Ascending aorta (tissue), 2 donors: ENCODE measurements at places on chromosomes 1 and 21.

DNA sequence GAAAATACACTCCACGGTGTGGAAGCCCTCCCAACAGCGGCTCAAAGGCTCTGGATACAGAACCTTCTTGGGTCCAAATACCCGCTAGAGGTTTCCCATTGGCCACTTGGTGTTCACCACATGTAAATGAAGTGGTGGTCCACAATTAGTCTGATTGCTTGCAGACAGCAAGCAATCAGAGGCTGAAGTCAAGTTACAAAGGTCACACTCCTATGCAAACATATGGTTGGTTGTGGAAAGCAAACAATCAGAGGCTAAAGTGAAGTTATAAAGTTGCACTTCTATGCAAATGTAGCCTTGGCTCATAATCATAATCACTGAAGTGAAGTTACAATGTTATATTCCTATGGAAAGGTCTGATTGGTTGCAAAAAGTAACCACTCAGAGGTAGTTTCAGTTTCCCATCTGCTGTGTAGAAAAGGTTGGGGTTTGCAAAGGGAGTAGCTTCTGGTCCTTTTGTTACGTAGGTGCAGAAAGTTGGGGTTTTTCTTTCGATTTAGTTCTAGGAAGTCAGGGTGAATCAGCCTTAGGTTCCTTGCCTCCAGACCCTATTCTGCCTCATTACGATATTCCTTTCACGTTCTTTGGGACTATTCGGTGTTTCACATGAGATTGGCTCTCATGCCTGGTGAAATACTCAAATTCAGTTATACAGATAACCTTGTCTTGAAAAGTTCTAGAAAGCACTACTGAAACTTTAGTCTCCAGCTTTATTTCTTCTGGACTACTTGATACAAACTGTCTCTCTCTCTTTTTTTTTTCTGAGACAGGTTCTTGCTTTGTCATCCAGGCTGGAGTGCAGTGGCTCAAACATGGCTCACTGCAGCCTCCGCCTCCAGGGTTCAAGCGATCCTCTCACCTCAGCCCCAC, 36.7 kb upstream of the MTF2 start:
- no peak for DNase-seq

DNA sequence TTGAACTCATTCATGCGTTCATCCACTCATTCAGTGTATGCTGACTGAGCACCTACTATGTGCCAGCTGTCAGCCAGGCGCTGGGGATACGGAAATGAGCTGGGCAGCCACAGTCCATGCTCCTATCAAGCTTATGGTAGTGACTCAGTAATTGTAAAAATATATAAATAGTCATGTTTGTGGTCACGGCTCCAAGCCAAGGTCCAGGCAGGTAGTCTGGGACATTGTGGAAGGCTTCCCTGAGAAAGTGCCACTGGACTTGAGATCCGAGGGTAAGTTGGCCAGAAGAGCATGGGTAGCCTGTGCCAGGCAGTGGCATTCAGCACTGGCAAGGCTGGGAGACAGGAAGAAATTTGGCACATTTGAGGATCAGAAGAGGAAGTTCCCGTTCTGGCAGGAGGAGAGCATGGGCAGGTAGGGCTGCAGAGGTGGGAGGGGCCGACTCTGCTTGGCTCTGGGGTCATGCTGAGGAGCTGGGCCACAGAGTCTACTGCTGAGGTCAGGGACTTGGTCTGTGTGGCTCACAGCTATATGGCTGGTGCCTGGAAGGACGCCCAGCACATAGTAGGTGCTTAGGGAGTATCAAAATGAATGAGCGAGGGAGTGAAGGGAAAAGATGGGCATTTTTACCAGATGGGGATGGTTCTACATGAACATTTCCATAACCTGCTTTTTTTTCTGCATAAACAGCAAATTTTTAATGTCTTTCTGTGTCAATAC, 6.9 kb downstream of the PTPRF start:
- no peak for DNase-seq

GRCh38 chr1:236997882-236998281, 6.4 kb downstream of the MT1HL1 start:
- DNase-seq, result peak; percentile 71

- DNase-seq, result no peak
Observed at GRCh38 chr1:40676501-40676900, 11.0 kb upstream of the RIMS3 start.

- no peak for DNase-seq
Observed at GRCh38 chr1:155052439-155053395, 1.6 kb downstream of the ADAM15 start.

GRCh38 chr21:26425576-26425975, 147.5 kb downstream of the CYYR1 start:
- DNase-seq, result no peak

- no peak for DNase-seq
Observed at GRCh38 chr21:24339406-24339805, 1267.9 kb downstream of the MRPL39 start.

DNA sequence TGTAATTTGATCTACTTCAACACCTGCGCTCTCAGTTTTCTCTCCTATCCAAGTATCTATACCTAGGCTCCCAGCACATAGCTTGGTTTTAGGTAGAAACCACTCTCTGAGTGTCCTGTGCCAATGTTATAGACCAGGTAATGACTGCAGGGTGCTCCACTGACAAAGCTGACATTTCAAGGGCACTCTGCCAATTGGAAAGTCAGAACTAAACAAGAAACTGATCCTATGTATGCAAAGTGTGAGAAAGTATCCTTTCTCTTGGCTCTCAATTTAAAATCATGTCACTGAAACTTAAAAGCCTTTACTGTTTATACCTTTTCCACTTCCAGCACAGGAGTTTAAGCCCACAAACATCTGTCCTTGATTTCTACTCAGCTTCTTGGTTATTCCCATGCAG, 45.0 kb upstream of the AIM2 start:
- no peak for DNase-seq

- no peak for DNase-seq
Observed at GRCh38 chr21:33608559-33608958, 20.1 kb upstream of the DONSON start.

GRCh38 chr1:147600119-147601111, 59.1 kb downstream of the BCL9 start:
- DNase-seq, result no peak

DNA sequence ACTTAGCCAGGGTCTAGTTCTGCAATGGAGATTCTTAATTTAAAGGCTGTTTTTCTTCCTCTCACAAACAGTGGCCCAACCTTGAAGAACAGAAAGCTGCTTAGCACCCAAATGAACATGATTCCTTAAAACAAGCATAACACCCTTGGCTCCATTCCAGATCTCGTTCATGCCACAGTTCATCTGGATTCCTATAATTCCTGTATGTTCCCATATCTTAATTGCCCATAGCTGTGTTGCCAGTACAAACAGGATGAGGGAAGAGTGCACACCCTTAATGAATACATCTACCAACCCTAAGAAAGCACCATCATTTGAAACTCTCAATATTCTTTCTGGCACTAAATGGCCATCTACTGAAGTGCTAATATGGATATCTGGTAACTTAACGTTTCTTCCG, 45.5 kb downstream of the TGFB2 start:
- DNase-seq, result no peak

GRCh38 chr21:41326414-41327080, 9.9 kb downstream of the FAM3B start:
- DNase-seq, result no peak

DNA sequence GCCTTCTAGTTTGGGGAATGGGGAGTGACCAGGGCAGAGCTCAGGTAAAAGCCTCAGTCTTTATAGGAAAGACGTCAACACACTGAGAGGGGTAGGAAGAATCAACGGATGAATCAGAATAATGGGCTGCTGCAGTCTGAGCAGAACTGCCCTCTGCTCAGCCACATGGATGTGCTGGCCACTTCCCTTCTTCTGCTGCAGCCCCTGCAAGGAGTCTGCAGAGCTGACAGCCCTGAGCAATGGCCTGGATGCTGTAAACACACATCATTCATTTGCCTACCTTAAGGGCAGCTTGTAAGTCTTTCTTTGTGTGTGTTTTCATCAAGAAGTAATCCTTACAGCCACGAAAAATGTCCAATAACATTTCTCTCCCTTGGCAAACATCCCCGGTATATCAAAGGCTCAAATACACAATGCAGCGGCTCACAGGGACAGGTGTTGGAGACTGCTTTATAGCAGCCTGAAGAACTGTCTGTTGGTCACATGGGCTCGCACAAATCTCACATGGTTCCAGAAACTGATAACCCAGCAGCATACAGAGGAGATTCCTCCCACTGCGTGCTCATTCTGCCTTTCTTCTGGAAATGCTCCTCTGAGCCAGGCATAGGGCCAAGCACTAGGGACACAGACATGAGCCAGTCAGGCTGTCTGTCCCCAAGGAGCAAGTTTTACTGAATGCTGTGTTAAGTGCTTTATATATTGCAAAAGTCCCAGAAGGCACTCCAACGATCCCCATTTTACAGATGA, 110.1 kb downstream of the HMGB4 start:
- no peak for DNase-seq

- DNase-seq, result no peak
Observed at GRCh38 chr1:21126324-21126723, 50.4 kb downstream of the EIF4G3 start.

DNA sequence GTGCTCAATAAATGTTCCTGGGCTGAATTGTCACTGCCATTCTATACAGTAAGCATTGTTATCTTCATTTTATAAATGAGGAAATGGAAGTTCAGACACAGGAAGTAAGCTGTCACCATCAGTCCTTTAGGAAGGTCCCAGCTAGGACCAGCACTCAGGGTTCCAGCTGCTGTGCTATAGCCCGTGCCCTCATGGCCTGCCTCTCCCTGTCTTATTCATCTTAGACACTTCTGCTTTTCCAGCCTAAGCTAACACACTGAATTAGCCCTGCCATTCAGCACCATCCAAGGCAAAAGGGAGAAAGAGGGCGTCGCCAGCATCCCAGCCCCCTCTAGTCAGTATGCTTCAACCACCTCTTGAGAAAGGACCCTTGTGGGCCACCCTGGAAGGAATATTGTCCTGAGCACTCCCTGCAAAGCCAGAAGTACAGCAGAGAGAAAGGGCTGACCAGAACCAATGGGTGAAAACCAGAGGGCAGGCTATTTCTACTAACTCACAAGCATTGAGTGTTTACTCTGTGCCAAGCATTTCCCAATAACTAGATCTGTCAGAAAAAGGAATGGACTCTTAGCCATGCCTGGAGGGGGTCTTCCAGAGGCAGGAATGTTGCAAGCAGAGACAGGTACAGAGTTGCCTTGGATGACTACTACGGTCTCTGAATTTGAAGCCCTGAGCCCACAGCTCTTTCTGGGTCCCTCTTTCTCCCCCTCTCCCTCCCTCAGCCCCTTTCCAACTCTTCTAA, 77.9 kb upstream of the NFIA start:
- DNase-seq, result no peak

DNA sequence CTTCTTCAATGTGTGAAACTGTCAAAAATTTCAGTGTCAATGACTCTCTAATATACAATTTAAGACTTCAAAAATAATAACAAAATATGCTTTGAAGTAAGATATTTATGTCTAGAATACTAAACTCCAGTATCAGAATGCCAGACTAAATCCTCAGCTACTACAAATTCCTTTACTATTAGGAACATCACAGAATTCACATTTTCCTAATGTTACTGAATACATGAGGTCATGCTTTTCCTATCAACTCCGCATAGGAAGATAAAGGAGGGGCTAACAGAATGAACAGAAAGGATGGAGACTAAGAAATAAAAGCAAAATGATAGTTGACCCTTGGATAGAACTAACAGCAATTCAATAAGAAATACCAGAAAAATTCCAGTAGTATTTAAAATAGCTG, 292.7 kb downstream of the SDCCAG8 start:
- no peak for DNase-seq

DNA sequence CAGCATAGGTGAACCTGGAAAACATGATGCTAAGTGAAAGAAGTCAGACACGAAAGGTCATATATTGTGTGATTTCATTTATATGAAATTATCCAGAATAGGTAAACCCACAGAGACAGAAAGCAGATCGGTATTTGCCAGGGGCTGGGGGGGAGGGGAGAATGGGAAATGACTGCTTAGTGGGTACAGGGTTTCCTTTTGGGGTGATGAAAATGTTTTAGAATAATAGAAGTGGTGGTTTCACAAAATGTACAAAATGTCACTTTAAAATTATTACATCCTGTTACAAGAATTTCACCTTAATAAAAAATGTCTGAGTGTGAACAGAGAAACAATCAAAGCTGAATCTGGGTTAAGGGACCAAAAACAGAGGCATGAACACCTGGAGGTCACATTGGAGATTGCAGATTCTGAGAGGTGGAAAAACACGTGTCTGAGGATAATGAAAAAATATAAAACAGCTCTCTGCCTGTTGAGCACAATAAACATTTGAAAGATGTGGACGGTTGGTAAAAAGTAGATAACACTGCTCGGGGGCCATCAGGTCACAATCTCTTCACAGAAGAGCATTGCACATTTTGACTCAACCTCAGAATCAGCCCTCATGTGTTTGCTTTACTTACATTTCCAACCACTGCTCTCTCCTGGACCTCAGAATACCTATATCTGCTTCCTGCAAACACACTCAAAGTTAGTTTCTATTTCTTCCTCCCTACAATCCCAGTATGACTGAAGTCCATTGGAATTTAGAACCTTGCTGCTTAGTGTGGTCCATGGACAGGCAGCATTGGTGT, 3.2 kb downstream of the SLAMF6 start:
- no peak for DNase-seq

GRCh38 chr1:30751830-30752650, 5.5 kb downstream of the LAPTM5 start:
- no peak for DNase-seq

- DNase-seq, result no peak
Observed at GRCh38 chr1:12232221-12232620, 2.4 kb downstream of the VPS13D start.

DNA sequence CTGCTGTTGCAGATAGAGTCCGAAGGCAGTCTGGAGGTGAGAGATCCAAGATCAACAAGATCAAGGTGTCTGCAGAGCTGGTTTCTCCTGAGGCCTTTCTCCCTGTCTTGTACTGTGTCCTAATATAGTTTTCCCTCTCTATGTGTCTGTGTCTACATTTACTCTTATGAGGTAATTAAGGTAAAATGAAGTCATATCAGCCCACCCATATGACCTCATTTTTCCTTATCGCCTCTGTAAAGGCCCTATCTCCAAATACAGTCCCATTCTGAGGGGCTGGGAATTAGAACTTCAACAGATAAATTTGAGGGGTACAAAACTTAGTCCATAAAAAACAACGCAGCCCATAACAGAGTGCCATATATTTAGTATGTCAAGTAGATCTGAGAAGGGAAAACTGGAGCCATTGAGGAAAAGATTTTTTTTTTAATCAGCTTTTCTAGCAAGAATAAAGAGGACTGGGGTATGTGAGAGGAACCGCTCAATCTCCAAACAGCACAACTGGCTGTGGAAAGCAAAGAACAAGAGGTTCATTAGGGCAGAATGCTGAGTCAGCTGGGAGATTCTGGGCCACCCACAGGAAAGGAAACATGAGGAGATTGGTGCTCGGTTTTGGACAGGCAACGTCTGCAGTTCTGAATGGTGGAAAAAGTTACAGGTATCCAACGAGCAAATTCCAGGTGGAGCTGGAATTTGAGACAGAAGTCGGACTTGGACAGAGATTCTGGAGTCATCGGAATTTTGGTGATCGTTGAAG, 65.7 kb downstream of the MAP3K21 start:
- DNase-seq, result no peak
